ENCODE measurements at places on chromosomes 2 and 18.

DNA sequence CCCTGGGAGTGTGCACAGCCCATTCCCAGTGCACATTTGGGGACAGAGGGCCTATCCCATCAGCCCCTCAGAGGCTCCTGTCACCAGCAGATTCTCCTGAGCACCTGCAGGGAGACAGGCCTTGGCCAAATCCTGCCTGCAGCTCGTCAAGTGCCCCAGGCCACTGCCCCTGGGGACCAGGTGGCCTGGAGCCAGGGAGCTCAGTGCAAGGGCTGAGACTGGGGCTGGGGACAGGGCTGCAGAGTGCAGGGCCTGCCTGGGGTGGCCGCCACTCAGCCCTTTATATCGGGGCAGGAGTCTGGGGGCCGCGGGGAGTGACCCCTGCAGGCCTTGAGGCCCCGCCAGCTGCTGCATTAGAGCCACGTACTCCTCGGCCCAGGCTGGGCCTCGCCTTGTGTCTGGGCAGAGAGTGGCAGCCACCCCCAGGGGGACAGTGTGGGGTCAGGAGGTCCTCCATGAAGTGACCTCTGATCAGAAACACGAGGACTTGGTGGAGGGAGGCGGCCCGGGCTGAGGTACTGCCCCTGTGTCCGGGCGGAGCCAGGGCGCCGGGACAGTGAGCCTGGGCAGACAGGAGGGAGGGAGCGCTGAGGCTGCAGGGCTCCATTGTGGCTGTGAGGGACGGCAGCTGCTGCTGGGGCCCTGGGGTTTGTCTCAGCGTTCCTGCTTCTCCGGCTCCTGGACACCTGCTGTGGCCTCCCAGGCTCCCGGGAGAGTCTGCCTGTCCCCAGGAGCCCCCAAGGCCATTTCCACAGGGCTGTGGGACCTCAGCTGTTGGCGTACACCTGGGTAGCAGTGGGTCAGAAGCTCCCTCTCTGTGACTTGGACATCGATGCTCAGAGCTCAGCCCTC lies 24.2 kb downstream of the GPC1 start:
- DNase-seq: no peak

GRCh38 chr18:48850822-48851598 lies 99.8 kb downstream of the SMAD7 start:
- DNase-seq: no peak

- no peak for DNase-seq
Observed at GRCh38 chr2:75199428-75200011, at the start of gene TACR1. Gene TACR1, minus strand, starts transcription at chr2:75199520. Its CDS starts 586 bp downstream, at chr2:75198934.

GRCh38 chr2:190575263-190575662 lies 40.7 kb upstream of the NEMP2 start:
- DNase-seq: no peak

GRCh38 chr2:223934870-223935269 lies 10.3 kb downstream of the WDFY1 start:
- DNase-seq: no peak

DNA sequence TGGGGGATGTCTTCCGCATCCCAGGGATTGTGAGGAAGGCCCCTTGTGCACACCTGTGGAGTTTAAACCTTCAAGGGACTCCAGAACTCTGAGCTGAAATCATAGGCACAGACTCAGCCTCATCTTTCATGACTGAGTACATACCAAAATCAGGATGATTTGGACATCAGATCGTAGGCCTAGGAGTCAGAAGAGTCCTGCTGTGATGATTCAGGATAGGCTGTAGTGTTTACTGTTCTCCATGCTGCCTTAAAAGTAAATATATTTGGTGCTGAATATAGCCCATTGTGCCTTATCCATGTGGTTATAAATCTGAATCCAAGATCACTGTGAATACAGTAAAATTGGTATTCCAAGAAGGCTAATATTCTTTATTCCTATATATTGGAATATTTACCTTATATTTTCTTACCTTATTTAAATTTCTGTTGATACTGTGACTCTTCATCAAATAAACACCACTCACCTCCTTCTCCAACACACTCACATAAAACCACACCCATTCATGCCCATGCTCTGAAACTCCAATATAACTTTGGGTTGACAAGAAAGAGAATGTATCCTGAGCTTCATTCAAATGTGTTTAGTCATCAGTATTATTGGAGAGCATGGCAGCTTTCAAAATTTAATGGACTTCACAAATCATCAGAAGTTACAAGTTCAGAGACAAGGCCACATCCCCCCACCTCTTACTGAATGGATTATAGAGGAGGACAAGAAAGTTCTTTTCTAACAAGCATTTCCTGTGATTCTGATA lies 561.4 kb upstream of the LINC00305 start:
- DNase-seq: no peak

Data from MV-4-11 (cell line).